ENCODE measurements at places on chromosomes 2 and 18.

DNA sequence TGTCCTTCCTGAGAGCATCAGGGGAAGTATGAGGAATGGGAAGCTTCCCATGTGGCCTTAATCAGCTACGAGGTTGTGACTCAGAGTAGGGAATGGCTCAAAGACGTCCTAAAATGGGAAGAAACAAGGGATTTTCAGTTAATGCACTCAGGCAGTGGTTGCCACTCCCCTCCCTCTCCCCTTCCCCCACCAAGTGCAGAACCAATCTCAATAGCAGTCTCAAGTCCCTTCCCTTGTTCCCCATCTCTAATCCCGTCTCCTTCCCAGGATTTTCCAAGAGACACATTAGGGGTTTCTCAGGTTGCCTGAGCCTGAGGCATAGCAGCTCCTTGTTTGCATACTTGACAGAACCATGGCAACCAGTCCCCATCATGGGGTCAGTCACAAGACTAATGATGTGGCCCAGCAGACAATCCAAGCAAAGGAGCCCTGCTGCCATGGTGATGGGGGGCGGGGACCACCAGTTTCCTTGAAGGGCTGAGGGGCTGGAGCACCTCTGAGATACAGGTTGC, 18.2 kb upstream of the RESP18 start:
- no peak for DNase-seq

GRCh38 chr2:70062270-70062669, 25.0 kb upstream of the PCBP1 start:
- DNase-seq = no peak

GRCh38 chr2:59080451-59081181, 839.5 kb upstream of the FANCL start:
- DNase-seq = no peak

DNA sequence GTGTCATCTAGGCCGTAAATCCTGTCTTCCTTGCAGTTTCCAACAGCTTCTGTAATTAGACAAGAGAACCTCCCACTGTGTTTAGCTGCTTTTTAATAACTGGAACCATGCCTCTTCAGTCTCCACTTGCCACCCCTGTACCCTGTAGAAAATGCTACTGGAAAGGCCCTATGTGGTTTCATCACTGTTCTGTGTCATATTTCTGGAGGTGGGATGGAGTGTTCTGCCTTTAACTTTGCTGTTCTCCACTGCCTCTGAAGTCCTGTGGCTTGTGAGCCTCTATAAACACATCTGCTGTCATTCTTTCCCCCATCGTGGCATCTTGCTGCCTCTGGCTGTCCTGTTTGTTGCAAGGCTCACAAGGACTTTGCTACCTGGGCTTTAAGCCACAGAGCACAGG, 17.9 kb downstream of the MGAT5 start:
- DNase-seq = no peak

- DNase-seq = no peak
Observed at GRCh38 chr18:58427321-58427720, 201.6 kb downstream of the ALPK2 start.

GRCh38 chr18:74281980-74282754, 9.6 kb downstream of the CYB5A start:
- DNase-seq = no peak

DNA sequence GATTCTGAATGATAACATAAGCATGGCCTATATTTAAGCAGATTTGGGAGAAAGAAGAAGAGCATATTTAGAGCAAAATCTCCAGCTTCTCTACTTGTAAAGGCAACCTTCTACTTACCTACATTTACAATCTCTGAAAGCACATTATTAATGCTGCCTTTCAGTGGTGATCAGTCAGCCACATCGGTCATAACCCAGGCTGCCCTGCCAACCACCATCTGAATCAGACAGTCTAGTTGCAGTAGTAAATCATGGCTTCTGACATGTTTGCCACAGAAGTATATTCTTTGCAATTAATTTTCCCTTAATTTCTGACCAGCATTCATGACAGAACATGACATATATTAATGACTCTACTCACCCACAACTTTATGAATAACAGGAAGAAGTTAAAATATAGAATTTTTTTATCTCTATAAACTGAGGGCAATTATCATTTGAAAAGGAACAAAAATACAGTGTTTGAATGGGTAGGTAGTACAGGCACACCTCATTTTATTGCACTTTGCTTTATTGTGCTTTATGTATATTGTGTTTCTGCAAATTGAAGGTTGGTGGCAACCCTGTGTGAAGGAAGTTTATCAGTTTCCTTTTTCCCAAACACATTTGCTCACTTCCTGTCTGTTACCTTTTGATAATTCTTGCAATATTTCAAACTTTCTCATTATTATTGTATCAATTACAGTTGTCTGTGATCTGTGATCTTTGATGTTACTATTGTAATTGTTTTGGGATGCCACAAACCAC, 531.6 kb upstream of the CHAC2 start:
- no peak for DNase-seq

DNA sequence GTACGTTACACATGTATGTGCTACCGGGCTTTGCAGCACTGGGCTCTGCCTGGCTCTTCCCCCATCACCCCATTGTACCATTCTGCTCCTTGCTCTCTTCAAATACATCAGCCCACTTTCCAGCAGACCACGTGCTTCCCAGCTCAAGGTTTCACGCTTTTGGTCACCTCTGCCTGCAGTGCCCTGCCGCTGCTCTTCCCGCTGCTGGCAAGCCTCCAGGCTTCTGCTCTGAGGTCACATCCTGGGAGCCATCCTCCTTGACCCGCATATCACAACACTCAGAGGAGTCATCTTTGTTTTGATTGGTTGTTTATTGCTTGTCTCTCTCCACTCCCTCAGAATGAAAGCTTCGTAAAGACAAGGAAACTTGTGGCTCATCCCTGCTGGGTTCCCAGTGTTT, 34.1 kb downstream of the KIF5C start:
- no peak for DNase-seq

GRCh38 chr2:178917555-178917954, 110.3 kb upstream of the TTN start:
- DNase-seq = no peak

DNA sequence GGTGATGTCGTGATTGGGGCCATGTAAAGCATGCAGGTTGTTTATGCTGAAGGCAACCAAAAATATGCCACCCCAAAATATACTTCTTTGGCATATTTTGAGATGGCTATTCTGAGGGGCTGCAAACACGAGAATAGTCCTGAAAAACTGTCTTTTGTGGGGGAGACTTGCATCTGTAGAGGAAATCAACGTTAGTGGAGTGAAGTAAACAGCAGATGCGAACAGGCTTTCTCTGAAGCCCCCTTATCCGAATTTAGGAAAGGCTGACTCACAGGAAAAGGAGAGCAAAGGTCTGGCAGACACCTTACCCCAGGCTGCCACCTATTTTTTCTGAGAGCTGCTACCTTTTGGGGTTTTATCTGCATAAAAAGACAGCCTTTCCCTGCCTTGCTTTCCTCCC, 44.6 kb upstream of the MSH6 start:
- DNase-seq = no peak

- no peak for DNase-seq
Observed at GRCh38 chr18:4230450-4231168, 224.5 kb downstream of the DLGAP1 start.

- DNase-seq = no peak
Observed at GRCh38 chr2:220168891-220169546, 541.6 kb downstream of the SLC4A3 start.

DNA sequence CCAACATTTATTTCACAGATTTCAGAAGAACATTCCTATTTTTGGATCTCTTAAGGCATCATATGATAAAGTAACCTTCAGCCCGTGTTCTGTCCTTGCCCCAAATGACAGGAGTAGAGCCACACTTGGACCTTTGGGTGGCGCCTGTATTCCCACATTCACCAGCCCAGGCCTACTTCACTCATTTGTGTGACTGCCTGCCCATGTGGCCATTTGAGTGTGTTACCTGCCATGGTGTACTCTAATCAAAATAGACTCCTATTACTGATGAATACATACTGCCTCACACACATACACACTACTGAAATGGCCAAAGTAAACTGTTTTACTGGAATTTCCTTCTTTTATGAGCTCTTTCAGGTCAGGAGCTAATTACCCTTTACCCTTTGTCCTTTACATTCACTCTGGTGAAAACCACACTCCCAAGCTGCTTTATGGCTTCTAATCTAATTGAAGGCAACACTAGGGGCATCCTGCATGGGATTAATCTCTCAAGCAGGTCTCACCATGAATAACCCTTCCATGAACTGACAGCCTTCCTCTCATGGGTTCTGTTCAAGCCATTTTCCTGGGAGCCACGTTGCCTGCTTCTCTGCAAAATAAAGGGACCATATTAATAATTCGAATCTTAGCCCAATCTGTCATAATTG, 271.0 kb upstream of the GALNT5 start:
- no peak for DNase-seq

DNA sequence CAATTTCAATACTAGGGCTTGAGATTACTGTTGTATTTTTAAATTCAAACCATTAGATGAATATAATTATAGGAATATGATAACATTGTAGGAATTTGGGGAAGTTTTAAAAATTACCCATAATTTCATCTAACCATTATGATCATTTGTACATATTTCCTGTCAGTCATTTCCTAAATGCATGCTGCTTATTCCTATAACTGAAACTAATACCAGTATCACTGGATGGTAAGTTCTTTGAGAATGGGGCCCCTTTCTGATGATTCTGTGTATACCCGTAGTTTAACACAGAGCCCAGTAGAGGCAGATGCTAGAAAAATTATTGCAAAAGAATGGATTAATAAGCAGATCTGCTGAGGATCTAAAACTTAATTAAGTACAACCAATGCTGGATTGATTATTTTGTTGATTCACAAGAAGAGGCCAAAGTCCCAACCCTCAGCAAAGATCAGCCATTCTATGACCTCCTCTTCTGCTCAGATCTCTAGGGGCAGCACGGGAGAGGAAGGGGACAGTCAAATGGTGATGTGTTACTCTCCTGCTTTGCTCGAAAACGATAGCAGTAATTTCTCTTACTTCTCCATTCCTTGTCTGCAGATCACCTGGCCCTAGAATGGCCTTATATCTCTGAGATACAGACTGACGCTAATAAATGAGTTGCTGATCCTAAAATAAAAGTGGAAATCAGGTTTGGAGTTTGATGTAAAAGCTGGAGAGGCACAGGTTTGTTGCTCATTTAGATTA, 69.5 kb upstream of the PELI1 start:
- DNase-seq = no peak

GRCh38 chr2:69581774-69582581, 61.6 kb downstream of the AAK1 start:
- DNase-seq = no peak

DNA sequence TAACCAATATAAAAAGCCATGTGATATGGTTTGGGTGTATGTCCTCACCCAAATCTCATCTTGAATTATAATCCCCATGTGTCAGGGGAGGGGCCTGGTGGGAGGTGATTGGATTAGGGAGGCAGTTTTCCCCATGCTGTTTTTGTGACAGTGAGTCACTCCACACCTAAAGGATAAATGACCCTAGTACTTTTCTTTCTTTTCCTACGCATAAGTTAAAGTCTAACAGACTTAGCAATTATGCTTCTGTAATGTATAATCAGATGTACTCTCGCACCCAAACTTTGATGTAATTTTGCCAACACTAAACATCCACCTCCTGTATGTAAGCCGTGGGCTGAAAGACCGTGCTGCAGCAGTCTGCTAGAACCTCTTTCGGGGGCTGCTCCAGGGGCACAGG, 97.2 kb upstream of the DSEL start:
- DNase-seq = no peak

DNA sequence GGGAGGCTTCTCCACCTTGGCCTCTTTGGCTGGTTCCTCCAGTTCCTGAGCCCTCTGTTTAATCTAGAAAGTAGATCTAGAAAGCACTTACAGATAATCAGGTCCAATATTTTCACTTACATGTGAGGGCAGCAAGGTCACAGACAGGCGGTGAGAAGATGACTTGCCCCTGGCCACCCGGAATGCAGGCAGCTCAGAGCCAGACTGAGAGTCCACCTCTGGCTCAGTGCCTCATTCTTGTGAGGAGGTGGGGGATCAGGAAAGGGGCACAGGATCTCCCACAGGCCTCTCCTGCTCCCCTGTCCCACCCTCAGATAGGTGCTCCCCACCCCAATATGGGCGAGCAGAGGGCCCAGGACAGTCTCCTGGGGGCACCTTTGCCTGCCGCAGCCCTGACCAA, 5.8 kb downstream of the WNT6 start:
- DNase-seq = no peak

DNA sequence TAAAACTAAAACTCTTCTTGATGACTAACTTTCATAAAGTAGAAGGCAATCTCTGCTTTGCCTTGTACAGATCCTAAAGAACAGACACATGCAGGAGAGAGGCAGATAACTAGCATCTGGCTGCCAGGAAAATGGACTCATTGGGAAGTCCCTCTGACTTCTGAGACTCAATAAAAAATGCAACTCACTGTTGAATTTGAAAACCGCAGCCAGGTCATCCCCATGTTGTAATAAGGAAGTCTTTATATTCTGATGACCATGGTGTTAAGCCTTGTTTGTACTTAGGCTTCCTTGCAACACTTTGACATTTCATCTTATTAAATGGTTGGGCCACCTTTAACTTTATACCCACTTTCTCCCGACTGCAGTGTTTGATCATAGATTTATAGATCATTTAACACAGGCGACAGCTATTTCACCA, 375.1 kb upstream of the KCNH7 start:
- no peak for DNase-seq

DNA sequence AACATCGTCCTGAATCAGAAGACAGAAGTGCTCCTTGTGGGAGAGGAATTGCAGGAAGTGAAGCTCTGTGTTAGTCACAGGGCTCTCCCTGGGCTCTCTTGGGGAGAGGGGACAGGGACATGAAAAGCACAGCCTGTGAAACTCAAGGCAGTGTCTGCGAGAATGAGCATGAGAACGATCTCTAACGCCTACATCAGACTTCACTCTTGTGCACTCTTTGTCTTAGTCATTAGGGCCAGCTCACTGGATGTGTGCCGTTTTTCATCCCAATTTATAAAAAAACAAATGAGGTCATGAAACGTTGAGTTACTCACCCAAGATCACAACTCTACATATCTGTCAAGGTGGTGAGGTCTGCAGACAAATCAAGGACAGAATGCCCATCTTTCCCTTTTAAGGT, 27.0 kb upstream of the TWIST2 start:
- no peak for DNase-seq

- no peak for DNase-seq
Observed at GRCh38 chr2:100971221-100971620, 30.9 kb upstream of the RPL31 start.

DNA sequence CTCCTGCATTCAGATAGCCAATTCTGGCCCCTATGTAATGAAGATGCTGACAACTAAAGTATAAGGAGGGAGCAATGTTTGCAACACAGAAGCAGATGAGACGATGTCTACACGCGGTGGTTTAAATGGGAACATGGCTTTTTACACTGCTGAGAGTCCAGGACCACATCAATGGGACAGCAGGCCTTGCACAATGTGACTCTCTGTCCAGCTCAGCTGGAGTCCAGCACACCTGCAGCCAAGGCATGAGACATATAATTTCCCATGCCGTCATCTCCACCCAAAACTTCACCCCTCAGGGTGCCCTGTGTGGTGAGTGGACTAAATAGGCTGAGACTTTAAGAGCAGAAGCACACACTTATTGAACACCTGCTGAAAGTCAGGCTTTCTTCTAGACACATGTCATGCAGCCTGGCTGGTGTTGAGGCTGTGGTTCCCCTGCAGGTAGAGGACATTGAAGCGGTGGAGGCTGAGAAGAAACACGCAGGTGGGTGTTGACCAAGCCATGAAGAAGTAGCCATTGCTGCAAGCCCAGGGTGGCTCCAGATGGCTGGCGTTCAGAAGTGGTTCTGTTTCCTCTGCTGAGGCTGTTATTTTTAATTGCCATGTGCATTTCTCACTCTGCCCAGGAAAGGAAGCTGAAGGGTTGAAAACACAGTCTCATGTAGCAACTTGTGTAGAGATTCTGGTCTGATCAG, 345.6 kb downstream of the MYCN start:
- DNase-seq = no peak

- DNase-seq = no peak
Observed at GRCh38 chr2:13046557-13047165, 329.9 kb downstream of the TRIB2 start.
